IPS DF 19.7 (cell line): ENCODE measurements at places on chromosomes 16 and 17.
A peak's percentile ranks its signal among the peaks of the same experiment; 100 is the strongest.

- DNase-seq, result no peak
Observed at GRCh38 chr17:37506678-37507077, 17.0 kb downstream of the DUSP14 start.

DNA sequence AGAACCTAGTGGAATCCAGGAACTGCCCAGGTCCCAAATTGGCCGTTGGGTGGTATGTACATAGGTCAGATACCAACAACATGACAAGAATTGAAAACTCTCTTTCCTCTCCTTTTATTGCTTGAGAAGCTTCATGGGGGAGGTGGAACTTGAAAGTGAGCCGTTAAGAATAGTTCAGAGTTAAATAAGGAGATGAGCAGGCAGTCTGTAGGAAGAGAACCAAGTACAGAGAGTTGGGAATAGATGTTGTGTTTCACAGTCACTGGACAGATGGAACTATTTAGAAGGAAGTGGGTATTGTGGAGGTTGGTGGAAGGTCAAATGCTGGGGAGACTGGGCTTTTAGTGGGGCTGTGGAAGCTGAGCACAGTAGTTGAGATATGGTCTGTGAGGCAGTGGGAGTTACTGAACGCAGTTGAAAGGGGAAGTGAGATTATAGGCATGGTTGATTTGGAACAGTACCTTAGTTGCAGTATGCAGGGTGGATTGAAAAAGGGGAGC, 26.4 kb downstream of the ARHGAP44 start:
- DNase-seq, result no peak

GRCh38 chr17:1999557-2000251, 25.4 kb downstream of the RTN4RL1 start:
- DNase-seq, result no peak

- no peak for DNase-seq
Observed at GRCh38 chr16:28494121-28494851, at the start of gene APOBR. APOBR (plus strand) TSS chr16:28494643; CDS start chr16:28494682, 39 bp downstream.

DNA sequence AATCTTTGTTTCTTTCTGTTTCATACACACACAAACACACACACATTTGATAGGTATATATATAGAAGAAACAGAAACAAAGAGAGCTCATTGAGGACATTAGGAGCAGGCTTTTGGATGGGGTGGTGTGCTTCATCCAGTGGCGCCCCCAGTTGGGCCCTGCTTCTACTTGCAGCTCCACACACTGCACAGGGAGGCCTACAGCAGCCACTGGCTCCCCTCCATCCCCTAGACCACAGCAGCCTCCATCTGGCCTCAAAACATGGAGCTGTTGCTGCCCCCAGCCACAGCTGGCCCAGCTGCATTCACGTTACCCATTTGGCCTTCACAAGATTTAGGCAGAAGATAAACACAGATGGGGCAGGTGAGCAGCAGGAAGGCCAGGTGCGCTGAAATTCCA, 33.1 kb upstream of the NF1 start:
- DNase-seq, result peak; percentile 25

GRCh38 chr17:49576088-49576916, 631 bp downstream of the NXPH3 start:
- no peak for DNase-seq

DNA sequence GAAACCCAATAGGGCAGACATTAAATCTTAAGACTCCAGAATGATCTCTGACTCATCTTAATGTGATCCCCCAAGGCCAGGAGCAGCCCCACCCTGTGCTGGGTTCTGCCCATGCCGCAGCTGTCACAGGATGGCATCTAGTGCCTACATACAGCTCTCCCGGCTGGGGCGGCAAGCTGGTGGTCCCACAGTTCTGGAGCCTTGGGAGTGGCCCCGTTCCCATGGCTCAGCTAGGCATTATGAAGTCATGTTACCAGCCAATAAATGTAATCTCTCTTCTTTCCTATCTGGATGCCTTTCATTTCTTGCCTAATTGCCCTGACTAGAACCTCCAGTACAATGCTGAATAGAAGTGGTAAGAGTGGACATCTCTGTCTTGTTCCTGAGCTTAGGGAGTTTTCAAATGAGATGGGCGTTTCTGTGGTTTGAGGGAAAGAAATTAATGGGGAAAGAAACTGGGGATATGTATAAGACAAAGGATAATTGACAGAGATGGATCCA, 95.7 kb upstream of the DNAH17 start:
- no peak for DNase-seq

GRCh38 chr16:67170168-67170948, at the start of gene NOL3:
NOL3 (plus strand) TSS chr16:67170538.
- DNase-seq, result no peak

GRCh38 chr16:47538472-47538871, 77.3 kb downstream of the PHKB start:
- no peak for DNase-seq

GRCh38 chr17:39165841-39166349, at the start of gene ARL5C:
ARL5C (minus strand) TSS chr17:39166161; CDS start chr17:39165760, 401 bp downstream.
- DNase-seq, result no peak

GRCh38 chr17:41060052-41060604, at the start of gene KRTAP2-3:
KRTAP2-3 (minus strand) TSS chr17:41060114; CDS start chr17:41060050, 64 bp downstream.
- DNase-seq, result no peak

- DNase-seq, result no peak
Observed at GRCh38 chr17:73304971-73305812, 6.6 kb downstream of the CDC42EP4 start.

DNA sequence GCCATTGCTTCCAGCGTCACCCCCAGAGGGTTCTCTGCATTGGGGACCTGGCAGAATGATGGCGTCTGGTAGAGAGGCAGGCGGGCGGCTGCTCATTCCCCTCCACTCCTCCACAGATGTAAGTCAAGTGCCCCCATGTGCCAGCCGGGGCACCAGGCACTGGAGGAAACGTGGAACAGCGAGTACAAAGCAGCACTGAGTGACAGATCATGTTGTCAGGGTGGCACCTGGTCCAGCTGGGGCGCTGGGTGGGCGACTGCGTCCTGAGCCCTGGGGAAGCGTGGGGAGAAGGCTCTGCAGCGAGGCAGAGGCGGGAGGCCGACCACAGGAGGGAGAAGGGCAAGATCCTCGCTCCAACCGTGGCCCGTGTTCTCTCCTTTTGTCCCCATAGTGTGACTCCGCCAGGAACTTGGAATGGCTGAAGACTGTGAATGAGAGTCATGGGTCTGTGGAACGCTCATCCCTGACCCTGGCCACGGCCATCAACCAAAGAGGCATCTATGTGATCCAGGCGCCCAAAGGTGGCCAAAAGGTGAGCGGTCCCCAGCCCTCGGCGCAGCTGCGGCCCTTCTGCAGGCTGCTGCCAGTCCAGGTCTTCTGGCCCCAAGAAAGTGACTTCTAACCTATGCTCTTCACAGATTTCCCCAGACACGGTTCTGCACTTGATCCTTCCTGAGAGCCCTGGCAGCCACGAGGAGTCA, 76.7 kb downstream of the RNF213 start:
- no peak for DNase-seq
